Suprapubic skin (tissue), 4 donors: ENCODE measurements at places on chromosomes 7 and 10.

DNA sequence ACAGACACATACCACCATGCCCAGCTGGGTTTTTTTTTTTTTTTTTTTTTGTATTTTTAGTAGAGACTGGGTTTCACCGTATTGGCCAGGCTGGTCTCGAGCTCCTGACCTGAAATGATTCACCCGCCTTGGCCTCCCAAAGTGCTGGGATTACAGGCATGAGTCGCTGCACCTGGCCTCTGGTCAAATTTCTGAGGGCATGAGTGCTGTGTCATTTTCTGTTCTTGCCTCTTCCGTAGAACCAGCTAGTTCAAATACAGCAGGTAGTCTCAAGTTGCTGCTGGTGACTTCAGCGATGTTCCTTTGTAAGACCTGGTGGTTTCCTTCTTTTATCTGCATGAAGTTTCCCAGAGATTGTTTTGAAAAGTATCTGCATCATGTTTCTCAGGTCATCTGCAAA lies 134.8 kb upstream of the SHH start:
- H3K4me1 ChIP-seq = no peaks in the 10 kb centered on the region
- no peak overlapping the region for H3K27ac ChIP-seq
- no peak for DNase-seq
- H3K36me3 ChIP-seq = no peaks in the 10 kb centered on the region

GRCh38 chr10:13722747-13723653 lies 136.2 kb downstream of the PRPF18 start:
- peaks cover 21% of the 10 kb centered on the region for H3K4me1 ChIP-seq
- no peak for DNase-seq
- no peak overlapping the region for H3K4me3 ChIP-seq
- H3K36me3 ChIP-seq = no peaks in the 10 kb centered on the region
- H3K27ac ChIP-seq = no peak overlapping the region
- H3K27me3 ChIP-seq = no peaks in the 10 kb centered on the region

- DNase-seq = no peak
- peak overlapping the region; percentile 30 for H3K27ac ChIP-seq
- no peaks in the 10 kb centered on the region for H3K36me3 ChIP-seq
- no peaks in the 10 kb centered on the region for H3K27me3 ChIP-seq
Measured at GRCh38 chr10:109996225-109996624, 11.6 kb upstream of the ADD3 start.

GRCh38 chr7:155743177-155743576 lies 69.1 kb downstream of the SHH start:
- H3K4me3 ChIP-seq = no peak overlapping the region
- no peaks in the 10 kb centered on the region for H3K4me1 ChIP-seq
- peaks cover 68% of the 10 kb centered on the region for H3K36me3 ChIP-seq

DNA sequence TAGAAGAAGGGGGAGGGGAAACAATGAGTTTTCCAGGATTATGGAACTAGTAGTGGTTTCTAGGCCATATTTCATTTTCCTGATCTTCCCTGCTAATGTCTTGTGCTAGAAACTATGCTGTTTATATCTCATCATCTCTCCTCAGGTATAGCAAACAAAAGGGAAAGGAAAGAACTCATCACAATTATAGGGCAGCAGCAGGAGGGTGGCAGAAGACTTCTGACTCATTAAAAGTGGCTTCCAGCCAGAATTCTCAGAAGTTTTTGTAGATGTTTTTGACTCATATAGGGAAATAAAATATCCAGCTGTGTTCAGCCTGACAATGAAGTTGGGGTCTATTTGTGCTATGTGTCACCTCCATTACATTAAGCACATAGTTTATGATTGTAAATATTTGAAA lies 6.5 kb downstream of the AHR start:
- H3K27ac ChIP-seq = peak overlapping the region; percentile 63
- H3K27me3 ChIP-seq = no peaks in the 10 kb centered on the region
- no peak for DNase-seq
- no peaks in the 10 kb centered on the region for H3K36me3 ChIP-seq

- H3K27me3 ChIP-seq = no peaks in the 10 kb centered on the region
- no peaks in the 10 kb centered on the region for H3K4me1 ChIP-seq
- peaks cover 26% of the 10 kb centered on the region for H3K36me3 ChIP-seq
- no peak overlapping the region for H3K27ac ChIP-seq
- DNase-seq = no peak
Measured at GRCh38 chr10:71812016-71812912, 38.8 kb downstream of the PSAP start.

- H3K36me3 ChIP-seq = no peaks in the 10 kb centered on the region
- peaks cover 4% of the 10 kb centered on the region for H3K27me3 ChIP-seq
- DNase-seq = no peak
- H3K27ac ChIP-seq = no peak overlapping the region
- peaks cover 17% of the 10 kb centered on the region for H3K4me1 ChIP-seq
Measured at GRCh38 chr7:155252444-155252887, 45.2 kb upstream of the INSIG1 start.

GRCh38 chr10:17233286-17233991 lies 5.4 kb downstream of the VIM start:
- peaks cover 50% of the 10 kb centered on the region for H3K36me3 ChIP-seq
- peaks cover 62% of the 10 kb centered on the region for H3K4me1 ChIP-seq
- no peak for DNase-seq
- peak overlapping the region; percentile 59 for H3K27ac ChIP-seq
- peak overlapping the region; percentile 68 for H3K4me3 ChIP-seq

GRCh38 chr7:95684505-95684904 lies 87.8 kb upstream of the DYNC1I1 start:
- no peaks in the 10 kb centered on the region for H3K36me3 ChIP-seq
- no peaks in the 10 kb centered on the region for H3K4me1 ChIP-seq
- no peaks in the 10 kb centered on the region for H3K27me3 ChIP-seq
- no peak overlapping the region for H3K27ac ChIP-seq

DNA sequence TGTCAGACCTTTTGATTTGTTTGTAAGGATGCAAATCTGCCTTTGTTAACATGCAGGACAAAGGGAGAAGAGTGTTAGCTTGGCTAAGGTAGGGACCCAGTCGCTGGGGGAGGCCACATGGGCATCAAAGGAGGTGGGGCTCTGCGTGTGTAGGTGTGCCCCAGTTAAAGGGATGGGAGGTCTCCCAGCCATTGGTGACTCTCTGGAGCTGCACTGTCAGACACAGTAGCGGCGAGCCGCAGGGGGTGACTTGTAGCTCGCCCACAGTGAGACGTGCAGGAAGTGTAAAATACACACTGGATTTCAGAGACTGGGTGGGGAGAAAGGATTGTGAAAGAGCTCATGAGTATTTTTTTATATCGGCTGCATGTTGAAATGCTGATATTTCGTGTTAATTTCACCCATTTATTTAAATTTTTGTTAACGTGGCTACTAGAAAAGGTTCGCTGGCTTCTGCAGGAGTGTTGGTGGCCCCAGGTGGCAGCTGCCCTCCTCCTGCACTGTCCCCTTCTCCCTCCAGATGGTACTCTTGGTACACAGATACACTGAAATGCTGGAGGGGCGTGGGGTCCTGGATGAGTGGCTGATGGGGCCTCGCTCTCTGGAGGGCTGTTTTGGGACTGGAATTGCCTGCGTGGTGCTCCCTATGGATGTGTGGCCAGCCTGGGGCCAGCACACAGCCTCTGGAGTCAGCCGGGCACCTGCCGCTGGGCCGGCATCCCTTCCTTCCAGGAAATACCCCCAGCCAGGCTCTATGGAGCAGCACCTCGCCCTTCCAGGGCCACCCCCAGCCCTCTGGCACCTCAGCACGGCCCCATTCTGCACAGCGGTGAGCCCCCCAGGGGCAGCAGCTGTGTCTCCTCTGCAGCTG lies 59.2 kb downstream of the LHPP start:
- H3K36me3 ChIP-seq = peaks cover 7% of the 10 kb centered on the region
- H3K4me3 ChIP-seq = no peak overlapping the region
- no peaks in the 10 kb centered on the region for H3K27me3 ChIP-seq
- H3K4me1 ChIP-seq = peaks cover 30% of the 10 kb centered on the region
- no peak overlapping the region for H3K27ac ChIP-seq

DNA sequence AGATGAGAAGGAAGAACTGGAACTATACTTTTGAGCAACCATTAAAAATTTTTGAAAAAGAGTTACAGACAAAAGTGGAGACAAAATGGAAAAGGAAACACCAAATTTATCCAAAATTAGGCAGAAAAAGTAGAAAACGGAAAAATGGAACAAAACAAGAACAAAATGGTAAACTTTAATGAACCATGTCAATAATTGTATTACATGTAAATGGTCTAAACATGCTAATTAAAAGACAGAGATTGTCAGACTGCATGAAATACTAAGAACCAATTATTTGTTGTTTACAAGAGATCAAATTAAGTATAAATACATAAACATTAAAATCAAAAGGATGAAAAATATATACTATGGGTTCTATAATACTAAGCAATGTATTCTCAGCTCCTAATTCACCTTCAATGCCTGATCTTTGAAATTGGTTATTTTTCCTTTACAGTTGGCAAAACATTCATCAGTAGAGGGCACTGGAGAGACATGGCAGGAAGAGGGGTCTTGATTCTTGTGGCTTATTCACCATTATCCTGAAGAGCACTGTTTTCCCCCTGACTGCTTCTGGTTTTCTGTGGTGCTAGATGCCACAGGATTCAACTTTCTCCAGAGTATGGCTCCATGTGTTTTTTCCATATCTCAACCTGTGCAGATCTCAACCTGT lies 124.9 kb downstream of the ELFN1 start:
- no peaks in the 10 kb centered on the region for H3K4me1 ChIP-seq
- no peak for DNase-seq
- H3K4me3 ChIP-seq = no peak overlapping the region
- H3K27me3 ChIP-seq = peaks cover 12% of the 10 kb centered on the region
- no peaks in the 10 kb centered on the region for H3K36me3 ChIP-seq

DNA sequence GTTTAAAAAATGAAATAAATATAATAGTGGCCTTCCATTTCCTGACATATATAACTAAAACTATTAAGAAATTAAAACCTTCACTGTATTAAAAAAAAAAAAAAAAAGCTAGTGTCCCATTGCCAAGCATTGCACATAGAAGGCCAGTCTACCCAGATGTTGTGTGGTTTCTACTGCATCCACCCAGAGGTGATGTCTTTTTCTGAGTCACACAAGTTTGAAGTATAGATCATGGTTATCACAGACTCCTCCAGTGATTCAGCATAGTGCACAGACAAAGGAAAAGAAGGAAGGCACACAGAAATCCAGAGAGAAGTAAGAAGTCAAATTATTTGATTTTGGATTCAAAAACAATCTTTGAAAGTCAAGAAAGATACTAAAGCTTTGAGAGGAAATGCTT lies 429.0 kb downstream of the ETV1 start:
- no peaks in the 10 kb centered on the region for H3K27me3 ChIP-seq
- DNase-seq = no peak
- no peaks in the 10 kb centered on the region for H3K36me3 ChIP-seq
- H3K4me1 ChIP-seq = no peaks in the 10 kb centered on the region
- no peak overlapping the region for H3K27ac ChIP-seq
- no peak overlapping the region for H3K4me3 ChIP-seq
